Prostate gland (tissue), 2 donors: ENCODE measurements at places on chromosomes 1 and 21. TPM values are rescaled to one million over a fixed set of nuclear protein-coding genes. Genes with fewer than 3 reads are reported as not detected.

DNA sequence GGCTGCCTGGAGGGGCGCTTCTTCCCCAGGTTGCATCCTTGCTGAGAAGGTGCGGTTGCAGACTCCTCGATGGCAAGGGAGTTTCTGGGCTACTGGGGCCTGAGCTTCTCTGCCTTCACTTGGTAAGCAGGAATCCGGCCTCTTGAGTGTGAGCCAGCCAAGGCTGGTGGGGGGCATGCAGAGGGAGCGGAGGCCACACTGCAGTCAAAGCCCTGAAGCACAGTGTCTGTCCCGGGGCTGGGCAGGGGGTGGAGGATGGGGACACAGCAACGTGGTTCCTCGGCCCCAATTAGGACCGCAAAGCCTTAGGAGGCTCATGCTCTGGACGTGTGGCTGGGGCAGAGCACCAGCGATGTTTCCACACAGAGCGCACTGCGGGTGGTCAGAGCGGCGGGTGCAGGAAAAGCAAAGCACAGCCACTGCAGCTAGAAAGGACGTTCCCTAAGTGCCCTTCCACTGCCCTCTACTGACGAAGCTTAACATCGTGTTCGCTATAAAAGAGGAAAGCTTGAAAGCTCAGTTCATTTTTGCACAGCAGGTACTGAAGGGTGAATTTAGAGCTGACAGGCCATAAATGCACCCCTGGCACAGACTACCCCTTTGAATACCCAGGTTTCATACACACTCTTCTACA lies 60.7 kb upstream of the COG2 start:
- H3K36me3 ChIP-seq, result no peaks in the 10 kb centered on the region
- DNase-seq, result no peak
- no peaks in the 10 kb centered on the region for H3K27me3 ChIP-seq
- H3K4me3 ChIP-seq, result no peak overlapping the region
- H3K4me1 ChIP-seq, result no peaks in the 10 kb centered on the region

GRCh38 chr1:6093611-6094010 lies 47.9 kb downstream of the KCNAB2 start:
- H3K4me3 ChIP-seq, result no peak overlapping the region
- no peak for DNase-seq
- no peaks in the 10 kb centered on the region for H3K27me3 ChIP-seq
- peaks cover 4% of the 10 kb centered on the region for H3K4me1 ChIP-seq
- no peaks in the 10 kb centered on the region for H3K36me3 ChIP-seq

- H3K36me3 ChIP-seq, result no peaks in the 10 kb centered on the region
- H3K27me3 ChIP-seq, result no peaks in the 10 kb centered on the region
- H3K27ac ChIP-seq, result no peak overlapping the region
- DNase-seq, result no peak
- no peak overlapping the region for H3K4me3 ChIP-seq
These were observed 372.6 kb downstream of the AGBL4 start for GRCh38 chr1:49651136-49651535.

DNA sequence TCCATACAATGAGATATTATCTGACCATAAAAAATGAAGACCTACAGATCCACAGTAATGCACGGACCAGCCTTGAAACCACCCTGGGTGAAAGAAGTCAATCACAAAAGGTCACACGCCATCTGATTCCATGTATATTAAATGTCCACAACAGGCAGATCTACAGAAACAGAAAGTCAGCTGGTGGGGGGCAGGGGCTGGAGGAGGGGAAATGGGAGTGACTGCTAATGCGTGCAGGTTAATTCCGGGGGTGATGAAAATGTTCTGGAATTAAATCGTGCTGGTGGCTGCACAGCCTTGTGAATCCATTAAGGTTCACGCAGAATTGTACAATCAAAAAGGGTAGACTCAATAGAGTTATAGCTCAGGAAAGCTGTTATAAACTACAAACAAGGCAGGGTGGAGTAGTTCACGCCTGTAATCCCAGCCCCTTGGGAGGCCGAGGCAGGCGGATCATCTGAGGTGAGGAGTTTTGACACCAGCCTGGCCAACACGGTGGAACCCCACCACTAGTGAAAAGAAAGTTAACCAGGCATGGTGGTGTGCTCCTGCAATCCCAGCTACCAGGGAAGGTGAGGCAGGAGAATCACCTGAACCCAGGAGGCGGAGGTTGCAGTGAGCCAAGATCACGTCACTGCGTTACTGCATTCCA lies 32.3 kb downstream of the ACOT7 start:
- peaks cover 10% of the 10 kb centered on the region for H3K4me1 ChIP-seq
- H3K36me3 ChIP-seq, result no peaks in the 10 kb centered on the region
- DNase-seq, result no peak
- no peak overlapping the region for H3K27ac ChIP-seq

GRCh38 chr1:19650416-19651140 lies 6.5 kb downstream of the NBL1 start:
- no peaks in the 10 kb centered on the region for H3K27me3 ChIP-seq
- peak overlapping the region; percentile 85 for H3K27ac ChIP-seq
- DNase-seq, result peak; percentile 38
- H3K36me3 ChIP-seq, result no peaks in the 10 kb centered on the region

- no peaks in the 10 kb centered on the region for H3K36me3 ChIP-seq
- no peak for DNase-seq
- no peak overlapping the region for H3K27ac ChIP-seq
- no peak overlapping the region for H3K4me3 ChIP-seq
- H3K27me3 ChIP-seq, result no peaks in the 10 kb centered on the region
These were observed 79.3 kb upstream of the B3GALT2 start for GRCh38 chr1:193265716-193266115.

Gene CBR3
- total RNA-seq, result 41.2 TPM

- H3K27me3 ChIP-seq, result no peaks in the 10 kb centered on the region
- no peak overlapping the region for H3K27ac ChIP-seq
- H3K36me3 ChIP-seq, result no peaks in the 10 kb centered on the region
- no peak for DNase-seq
- H3K4me3 ChIP-seq, result no peak overlapping the region
These were observed 31.1 kb downstream of the PROK1 start for GRCh38 chr1:110481968-110482623.

DNA sequence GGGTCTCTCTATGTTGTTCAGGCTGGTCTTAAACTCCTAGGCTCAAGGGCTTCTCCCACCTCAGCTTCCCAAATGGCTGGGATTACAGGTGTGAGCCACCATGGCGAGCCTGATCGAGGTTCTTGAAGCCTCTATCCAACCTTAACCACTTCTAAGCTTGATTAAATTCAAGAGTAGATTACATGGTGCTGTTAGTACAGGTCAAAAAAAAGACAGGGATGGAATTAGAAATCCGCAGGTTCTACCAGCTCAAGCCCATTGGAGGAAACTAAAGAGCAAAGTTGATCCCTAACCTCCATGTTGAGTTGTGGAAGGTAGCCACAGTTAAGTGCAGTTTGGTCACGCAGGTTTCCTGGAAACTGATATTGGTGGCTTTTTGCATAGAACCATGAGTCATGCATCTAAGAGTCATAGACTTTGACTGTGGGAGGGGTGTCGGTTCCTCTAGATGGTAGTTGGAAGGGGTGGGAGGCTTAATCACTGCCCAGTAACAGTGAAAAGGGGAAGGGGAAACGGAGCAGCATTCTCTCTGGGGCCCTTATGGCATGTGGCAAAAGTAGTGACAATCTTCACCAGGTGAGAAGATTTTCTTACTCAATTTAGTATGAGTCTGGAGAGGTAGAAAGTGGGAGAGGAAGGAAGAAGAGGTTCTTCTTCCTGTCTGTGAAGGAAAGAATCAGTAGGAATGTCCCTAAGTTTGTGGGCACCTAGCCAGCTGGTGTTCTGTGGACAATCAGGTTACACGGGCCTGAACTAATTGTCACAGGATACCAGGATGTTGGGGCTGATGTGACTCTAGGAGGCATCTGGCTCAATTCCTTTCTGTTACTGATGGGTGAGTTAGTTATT lies 7.0 kb downstream of the CD53 start:
- no peaks in the 10 kb centered on the region for H3K36me3 ChIP-seq
- no peaks in the 10 kb centered on the region for H3K27me3 ChIP-seq
- H3K27ac ChIP-seq, result no peak overlapping the region
- no peaks in the 10 kb centered on the region for H3K4me1 ChIP-seq
- DNase-seq, result no peak
